ENCODE measurements at places on chromosomes 4 and X.

DNA sequence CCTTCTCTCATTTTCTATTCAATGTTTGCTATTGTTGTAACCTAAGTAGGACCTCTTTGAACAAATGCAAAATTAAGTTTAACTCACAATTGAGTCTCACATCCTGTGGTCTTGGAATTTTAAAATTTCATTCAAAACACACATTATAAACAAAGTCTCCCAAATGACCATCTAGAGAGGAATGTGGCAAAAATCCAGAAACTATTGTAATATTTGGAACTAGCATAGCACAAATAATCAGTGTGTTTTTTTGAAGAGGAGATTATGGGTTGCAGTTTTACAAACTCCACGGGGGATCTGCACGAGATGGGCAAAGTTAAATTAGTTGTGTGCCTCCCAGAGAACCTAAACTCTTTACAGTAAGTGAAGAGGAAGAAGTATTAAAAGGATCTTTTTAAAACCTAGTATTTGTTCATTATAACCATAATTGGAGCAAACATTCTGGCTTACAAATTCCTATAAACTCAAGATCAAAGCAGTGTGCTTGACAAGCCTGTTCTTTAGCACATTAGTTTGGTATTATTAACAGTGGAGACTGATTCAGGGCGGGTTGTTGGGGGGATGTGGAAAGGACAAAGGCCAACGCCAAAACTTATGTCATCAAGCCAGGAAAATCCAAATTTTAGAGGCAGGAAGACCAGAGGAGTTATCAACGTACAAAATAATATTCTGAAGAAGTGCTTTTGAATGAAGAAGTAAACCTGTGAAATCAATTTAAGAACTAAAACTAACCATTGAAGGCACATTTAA, 22.4 kb upstream of the RBPJ start:
- DNase-seq = no peak

- DNase-seq = no peak
Observed at GRCh38 chrX:11434607-11435006, 141.4 kb downstream of the AMELX start.

DNA sequence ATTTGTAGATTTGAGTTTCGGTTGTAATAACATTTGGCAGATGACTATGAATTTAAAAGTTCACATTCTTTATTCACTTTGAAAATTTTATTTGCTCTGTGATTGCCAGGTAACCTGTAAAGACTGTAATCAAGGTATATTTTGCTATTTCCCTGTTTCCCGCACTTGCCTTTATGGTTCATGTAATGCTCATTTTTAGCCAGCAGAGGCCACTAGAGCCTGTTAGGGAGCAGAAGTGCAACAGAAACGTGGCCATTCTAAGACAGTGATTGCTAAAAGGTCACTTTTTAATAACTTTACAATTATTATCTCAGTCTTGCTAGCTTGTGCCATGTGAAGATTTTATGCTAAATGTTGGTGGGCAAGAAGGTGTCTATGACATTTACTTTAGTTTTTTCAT, 12.4 kb downstream of the YIPF6 start:
- no peak for DNase-seq

DNA sequence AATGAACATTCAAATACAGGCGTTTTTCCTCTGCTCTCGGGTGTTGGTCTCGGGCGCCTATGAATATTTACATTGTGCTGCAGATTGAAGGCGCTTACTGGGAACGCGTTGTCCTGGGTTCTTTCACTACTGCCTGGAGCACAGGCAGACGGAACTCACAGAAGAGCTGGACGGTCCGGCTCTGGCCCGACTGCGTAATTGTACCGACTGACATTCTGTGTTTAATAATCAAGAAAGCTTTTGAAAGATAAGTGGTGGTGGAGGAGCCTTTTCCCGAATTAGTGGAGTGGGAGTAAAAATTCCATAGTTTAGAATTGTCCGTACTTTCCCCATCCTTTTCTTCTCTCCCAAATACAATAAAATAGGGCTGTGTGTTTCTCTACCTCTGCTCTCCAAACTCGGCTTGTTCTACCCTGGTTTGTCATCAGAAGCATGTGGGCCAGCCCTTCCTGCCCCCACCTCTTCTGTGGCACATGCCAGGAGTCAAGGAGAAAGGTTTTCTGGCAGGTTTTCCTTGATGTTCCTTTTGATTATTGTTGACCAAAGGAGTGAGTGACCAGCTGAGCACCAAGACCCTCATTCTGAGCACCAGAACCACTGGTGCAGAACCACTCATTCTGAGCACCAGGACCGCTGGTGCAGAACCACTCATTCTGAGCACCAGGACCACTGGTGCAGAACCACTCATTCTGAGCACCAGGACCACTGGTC, 2.3 kb downstream of the FHDC1 start:
- no peak for DNase-seq
